HepG2 (cell line): ENCODE measurements at places on chromosomes 11 and 22. TPM values are rescaled to one million over a fixed set of nuclear protein-coding genes. Genes with fewer than 3 reads are reported as not detected.

DNA sequence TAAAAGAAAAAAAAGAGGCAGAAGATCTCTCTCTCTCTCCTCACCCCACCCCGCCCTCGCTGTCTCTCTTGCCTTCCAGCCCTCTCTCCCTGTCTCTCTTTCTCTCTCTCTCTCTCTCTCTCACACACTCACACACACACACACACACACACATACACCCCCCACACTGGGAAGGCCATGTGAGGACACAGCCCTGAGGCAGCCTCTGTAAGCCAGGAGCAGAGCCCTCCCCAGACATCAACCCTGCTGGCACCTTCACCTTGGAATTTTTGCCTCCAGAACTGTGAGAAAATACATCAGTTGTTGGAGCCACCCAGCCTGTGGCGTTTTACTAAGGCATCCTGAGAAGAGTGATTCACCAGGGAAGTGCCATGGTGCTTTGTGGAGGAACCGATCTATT lies 14.7 kb downstream of the APOL3 start:
- no peak for DNase-seq

GRCh38 chr11:69721106-69721505 lies 17.3 kb upstream of the FGF19 start:
- DNase-seq, result no peak

- DNase-seq, result no peak
These were observed 348.1 kb downstream of the DDX10 start for GRCh38 chr11:109012991-109013390.

- no peak for DNase-seq
These were observed 27.0 kb downstream of the DSCAML1 start for GRCh38 chr11:117770061-117770460.

The SLC22A25 gene
- 0.18 TPM in 2 replicates for total RNA-seq

The APOBEC3F gene
- 2.9 and 3.8 TPM in 2 replicates for total RNA-seq

The TTC36 gene
- 0.40 TPM in 1 of 2 replicates, not detected in the other for total RNA-seq

The DCHS1 gene
- under 0.01 TPM in 1 of 2 replicates, not detected in the other for total RNA-seq
